Posterior cingulate gyrus (tissue), 11 donors: ENCODE measurements at places on chromosomes 13 and 19.

GRCh38 chr13:26326562-26326961 is 72.6 kb downstream of the CDK8 start:
- no peak for DNase-seq

GRCh38 chr19:10580979-10581631 is 6.0 kb downstream of the AP1M2 start:
- peak; percentile 90 for DNase-seq

DNA sequence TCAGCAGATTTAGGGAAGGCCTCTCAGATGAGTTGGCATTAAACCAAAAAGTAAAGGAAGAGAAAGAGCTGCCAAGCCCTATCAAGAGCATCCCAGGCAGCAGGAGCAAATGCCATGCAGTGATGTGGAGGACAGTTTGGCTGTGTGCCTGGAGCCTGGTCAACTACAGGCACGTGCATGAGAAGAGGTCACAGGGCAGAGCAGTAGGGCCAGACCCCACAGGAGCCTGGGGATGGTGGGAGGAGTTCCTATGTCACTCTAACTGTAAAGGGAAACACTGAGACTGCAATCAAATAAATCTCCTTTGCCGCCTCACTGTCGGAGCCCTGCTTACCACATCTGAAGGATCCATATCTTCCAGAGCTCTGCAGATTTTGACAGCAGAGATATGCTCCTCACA is 240.5 kb downstream of the ENOX1 start:
- no peak for DNase-seq

DNA sequence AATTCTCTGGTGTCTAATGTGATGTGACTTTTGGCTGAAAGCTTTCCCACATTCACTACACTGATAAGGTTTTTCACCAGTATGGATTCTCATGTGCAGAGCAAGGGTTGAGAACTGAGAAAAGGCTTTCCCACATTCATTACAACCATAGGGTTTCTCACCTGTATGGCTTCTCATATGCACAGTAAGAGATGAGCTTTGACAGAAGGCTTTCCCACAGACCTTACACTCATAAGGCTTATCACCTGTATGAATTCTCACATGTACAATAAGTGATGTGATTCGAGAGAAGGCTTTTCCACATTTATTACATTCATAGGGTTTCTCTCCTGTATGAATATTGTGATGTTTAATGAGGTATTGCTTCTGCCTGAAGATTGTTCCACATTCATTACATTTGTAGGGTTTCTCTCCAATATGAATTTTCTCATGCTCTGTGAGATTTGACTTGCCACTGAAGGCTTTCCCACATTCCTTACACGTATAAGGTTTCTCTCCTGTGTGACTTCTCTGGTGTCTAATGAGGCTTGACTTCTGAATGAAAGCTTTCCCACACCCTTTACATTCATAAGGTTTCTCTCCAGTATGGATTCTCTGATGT is 14.0 kb downstream of the ZNF260 start:
- DNase-seq = no peak

- DNase-seq = no peak
Observed at GRCh38 chr19:18274219-18274780, at the start of gene IQCN. Gene IQCN (minus strand): TSS chr19:18274452. CDS start chr19:18269478, 4,974 bp downstream.

GRCh38 chr19:17197666-17198065 is 17.5 kb upstream of the USE1 start:
- no peak for DNase-seq

DNA sequence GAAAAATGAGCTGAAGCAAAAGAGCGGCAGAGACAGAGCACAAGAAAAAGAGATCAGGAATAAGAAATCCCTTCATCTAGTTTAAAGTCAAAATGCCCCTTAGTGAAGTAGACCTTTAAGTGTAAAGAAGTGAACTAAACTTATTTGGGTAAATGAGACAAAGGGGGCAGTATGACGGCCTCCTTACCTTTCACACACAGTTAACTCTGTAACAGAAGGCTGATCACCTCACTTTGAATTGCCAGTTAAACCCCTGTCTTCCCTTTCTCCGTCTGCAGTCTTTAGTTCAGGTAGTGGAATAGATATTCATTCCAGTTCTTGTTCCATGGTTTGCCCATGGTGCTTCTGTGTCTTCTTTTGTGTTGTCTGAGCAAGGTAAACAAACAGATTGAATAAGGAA is 1029.8 kb downstream of the DIAPH3 start:
- DNase-seq = no peak

GRCh38 chr19:19528721-19529490 is at the start of gene YJEFN3:
Gene YJEFN3 (plus strand): TSS chr19:19528911. CDS start chr19:19528933, 22 bp downstream.
- peak; percentile 82 for DNase-seq

- DNase-seq = no peak
Observed at GRCh38 chr13:32136716-32137115, 105.1 kb downstream of the FRY start.

DNA sequence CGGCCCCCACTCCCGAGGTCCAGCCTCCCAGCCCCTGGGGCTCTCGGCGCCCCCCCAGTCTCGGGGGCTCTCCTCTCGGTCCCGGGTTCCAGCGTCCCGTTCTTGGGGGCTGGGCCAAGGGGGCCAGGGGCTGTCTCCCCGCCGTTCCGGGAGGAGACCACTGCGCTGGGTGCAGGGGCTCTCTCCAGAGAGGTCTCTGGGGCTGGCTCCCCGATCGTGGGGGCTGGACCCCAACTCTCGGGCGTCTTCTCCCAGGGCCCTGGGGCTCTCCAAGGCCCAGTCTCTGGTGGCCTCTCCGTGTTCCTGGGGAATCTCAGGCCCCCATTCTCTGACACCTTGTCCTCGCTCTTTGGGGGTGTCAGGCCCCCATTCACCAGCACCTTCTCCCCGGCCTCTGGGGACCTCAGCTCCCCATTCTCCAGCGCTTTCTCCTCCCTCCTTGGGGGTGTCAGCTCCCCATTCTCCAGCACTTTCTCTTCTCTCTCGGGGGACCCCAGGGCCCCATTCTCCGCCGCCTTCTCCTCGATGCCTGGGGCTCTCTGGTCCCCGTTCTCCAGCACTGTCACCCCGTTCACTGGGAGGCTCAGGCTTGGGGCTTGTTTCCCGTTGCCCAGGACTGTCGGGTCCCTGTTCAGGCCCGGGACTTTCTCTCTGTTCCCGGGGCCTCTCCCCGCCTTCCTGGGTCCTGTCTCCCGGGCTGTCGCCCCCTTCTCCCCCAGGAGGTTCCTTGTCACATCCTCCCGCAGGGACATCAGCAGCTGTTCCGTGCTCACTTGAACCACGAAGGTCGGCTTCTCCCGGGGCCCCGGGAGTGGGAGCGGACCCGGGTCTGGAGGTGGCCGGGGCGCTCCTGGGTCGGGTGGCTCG is 13.7 kb downstream of the LMTK3 start:
- DNase-seq = no peak

DNA sequence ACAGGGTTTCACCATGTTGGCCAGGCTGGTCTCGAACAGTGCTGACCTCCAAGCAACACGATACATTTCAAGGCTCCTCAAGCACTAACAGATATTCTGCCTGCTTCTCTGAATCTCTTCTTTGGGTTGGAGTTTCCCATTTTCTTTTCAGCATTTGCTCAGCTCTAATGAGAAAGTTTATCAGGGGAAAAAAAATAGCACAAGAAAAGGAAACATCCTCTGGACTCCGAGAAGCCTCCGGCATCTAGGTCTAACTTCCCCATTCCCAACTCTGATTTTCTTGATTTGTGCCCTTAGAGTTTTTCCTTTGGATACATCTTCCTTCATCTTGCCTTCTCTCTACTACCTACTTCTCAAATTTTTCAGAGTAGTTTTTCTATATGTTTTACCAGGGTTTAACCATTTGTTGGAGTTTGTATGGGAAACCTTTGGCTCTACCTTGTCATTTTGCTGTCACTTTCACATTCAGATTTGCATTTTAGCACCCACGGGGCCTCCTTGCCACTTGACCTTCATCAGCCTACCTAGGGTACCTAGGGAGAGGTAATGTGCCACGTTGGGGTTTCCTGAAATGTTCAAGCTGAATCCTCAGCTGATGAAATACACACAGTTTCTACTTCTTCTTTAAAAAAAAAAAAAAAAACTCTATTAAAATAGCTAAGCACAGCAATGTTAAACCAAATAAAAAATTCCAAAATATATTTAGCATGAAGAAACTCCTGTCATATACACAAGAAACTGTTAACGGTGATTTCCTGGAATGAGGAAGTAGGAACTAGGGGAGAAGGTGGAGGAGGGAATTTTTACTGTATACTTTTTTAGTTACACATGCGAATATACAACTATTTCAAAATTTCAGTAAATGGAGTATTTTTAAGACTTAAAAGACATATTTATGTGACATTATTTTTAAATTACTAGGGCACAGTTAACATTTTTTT is 5.1 kb upstream of the USP12 start:
- DNase-seq = no peak
